HTR-8/SVneo (cell line): ENCODE measurements at places on chromosomes 2 and 18.

- no peak for DNase-seq
Observed at GRCh38 chr2:96163768-96164429, 18.7 kb upstream of the DUSP2 start.

DNA sequence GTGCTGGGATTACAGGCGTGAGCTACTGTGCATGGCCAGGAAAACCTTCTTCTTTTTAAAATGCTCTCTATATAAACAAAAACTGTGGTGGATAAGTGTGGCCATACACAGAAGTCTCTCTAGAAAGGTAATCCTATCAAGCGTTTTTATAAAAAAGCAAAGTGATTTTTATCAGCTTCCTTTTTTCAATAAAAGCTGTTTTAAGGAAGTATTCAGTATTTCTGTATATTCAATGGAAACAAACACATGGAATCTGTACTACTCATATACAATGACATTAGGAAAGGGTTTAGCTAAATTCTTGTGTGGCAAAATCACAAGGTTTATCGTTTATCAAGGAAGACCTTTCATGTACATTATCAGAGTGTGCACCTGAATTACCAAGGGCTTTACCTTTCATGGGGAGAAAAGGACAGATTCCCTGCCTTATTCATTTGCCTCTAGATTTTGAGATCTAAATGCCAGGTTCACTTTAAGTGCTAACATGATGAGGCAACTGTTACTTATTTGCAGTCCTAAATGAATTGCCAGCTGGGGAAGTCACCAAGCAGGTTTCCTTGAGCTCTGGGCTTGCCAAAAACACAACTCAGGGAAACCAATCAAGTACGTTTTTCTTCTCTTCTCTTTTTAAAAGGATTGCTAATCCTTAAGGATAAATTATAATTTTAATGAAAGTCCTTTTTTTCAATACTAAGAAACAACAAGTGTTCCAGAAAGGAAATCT is 70.8 kb downstream of the RTN4 start:
- DNase-seq = no peak

DNA sequence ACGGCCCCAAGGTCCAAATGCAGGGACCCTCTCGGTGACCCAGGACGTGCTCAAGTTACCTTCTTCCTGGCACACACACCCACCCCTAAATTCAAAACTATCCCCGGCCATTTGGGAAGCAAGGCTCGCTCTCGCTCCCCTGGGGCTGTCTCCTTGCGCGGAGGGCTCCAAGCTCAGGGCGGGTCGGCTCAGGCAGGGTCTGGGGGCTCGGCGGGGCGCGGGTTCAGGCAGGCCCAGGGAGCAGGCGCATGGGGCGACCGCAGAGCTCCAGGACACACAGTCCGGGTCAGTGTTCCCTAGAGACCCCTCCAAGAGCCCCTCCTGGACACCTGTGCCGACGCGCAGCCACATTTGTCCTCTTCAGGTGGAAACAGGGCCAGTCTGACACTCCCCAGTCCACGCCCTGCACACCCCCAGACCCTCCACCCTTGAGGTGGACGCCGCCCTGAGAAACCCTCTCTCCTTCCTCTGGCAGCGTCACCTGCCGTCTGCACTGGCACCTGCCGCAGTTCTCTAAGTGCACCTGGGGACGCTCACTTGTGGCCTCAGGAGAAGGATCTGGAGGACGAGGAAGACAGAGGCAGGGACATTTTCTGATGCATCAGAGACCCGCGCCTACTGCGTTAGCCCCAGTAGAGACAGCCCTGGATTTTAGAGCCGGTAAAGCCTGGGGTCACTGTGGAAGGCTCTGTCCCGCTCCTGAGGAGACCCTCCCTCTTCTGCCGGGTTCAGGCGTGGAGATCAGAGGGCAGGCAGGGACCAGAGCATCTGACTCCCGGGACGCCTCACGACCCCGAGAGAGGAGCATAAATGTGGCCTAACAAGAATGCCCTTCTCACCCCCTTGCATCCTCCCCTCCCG is 138.8 kb downstream of the TWIST2 start:
- no peak for DNase-seq

GRCh38 chr2:83784315-83784714 is 674.8 kb downstream of the SUCLG1 start:
- no peak for DNase-seq

DNA sequence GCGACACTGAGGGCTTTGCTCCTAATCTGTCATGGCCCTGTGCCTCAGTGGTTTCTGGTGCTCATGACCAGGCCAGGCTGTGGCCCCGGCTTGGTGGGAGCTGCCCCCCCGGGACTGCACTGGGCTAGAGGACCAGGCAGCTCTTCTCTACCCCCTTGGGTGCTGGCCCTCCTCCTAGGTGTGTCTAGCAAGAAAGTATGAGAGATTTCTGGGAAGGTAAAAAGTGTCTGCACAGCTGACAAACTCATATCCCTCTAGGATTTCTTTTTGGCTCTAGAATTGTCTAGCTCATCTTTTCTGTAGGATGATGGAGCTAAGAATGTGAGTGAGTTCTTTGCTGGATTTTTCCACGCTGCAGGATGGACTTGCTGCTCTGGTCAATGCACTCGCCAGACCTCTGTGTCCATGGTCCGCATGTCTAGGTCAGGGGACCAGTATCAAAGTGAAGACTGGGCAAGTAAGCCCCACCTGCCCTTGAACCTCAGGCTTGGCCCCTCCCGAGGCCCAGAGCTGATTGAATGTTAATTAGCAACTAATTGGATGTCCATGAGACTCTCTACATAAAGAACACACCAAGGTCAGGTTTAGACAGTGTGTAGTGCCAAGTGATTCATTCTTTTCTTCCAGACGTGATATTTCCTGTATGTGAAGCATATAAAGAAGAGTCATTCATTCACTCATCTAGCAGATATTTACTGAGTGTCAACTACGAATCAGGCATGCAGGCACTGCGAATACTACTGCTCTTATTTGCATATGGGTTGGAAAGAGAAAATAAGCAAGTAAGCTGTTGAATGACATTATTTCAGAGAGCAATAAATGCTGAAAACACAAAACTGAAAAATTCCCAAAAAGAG is 15.6 kb upstream of the PSD4 start:
- peak; percentile 30 for DNase-seq

GRCh38 chr2:75513616-75514170 is 47.0 kb downstream of the EVA1A start:
- DNase-seq = no peak

DNA sequence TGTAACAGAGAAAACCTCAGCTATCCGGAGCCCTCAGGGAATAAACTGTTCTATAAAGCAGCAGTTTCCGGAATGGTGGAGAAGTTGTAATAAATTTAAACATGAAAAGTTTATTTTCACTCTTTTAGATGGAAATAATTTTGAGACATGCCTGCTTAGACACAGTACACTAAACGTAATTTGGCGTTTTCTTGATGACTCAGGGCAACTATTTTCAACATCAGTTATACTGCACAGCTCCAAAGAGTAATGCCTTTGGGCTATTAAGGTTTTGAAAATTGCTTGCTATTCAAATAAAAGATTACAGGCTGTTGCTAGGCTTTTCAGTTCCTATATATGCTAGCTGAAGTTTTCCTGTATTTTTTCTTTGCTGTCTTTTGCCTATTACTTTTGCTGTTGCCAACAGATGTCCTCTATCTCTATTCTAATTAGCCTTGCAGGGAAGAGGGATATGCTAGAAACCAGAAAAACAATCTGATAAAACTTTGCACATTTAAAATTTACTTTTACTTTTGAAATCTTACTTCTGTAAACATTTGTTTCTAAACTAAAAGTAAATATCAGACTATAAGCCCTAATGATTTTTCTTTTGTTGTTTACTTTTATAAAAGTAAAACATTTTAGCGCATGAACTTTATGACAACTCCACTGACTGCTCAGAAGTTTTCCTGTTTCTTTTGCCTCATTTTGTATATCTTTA is 113.4 kb upstream of the WDSUB1 start:
- DNase-seq = no peak

- DNase-seq = no peak
Observed at GRCh38 chr2:36587101-36587500, 10.9 kb downstream of the FEZ2 start.

DNA sequence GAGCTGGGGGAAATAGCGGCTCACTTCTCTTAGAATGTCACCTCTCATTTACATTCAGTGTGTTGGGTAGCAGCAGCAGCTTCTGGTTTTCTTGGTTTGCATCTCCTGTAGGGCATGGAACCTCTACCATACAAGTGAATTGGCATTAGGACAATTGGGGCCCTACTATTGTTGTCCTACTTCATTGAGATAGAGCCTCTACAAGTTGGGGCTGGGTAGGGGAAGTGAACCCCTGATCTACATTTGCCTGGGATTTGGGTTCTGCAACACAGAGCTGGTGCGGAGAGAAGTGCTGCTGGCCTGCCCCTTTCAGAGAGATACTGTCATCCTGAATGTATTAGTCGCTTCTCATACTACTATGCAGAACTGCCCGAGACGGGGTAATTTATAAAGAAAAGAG is 391.6 kb upstream of the HS6ST1 start:
- DNase-seq = no peak

- no peak for DNase-seq
Observed at GRCh38 chr2:168107322-168107721, 140.1 kb downstream of the STK39 start.

DNA sequence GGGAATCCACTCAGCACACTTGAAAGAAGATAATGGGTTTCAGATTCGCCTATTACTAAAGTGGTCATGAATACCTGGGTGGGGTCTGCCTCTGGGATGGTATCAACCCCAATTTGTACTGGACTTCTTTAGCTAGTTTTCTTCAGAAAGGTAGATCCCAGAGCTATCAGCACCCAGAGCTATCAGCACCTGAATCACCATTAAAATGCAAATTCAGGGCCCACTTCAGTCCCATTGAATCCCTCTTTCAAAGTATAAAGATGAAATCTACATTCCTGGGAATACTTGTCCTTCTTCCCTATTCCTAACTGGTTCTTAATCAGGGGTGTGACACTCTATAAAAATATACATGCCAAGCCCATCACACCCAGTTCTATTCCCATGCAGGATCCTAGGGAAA is 914.3 kb downstream of the DCC start:
- DNase-seq = no peak

GRCh38 chr2:216130346-216130971 is 21.3 kb downstream of the XRCC5 start:
- no peak for DNase-seq

- no peak for DNase-seq
Observed at GRCh38 chr2:161138429-161138828, 21.8 kb upstream of the TANK start.

DNA sequence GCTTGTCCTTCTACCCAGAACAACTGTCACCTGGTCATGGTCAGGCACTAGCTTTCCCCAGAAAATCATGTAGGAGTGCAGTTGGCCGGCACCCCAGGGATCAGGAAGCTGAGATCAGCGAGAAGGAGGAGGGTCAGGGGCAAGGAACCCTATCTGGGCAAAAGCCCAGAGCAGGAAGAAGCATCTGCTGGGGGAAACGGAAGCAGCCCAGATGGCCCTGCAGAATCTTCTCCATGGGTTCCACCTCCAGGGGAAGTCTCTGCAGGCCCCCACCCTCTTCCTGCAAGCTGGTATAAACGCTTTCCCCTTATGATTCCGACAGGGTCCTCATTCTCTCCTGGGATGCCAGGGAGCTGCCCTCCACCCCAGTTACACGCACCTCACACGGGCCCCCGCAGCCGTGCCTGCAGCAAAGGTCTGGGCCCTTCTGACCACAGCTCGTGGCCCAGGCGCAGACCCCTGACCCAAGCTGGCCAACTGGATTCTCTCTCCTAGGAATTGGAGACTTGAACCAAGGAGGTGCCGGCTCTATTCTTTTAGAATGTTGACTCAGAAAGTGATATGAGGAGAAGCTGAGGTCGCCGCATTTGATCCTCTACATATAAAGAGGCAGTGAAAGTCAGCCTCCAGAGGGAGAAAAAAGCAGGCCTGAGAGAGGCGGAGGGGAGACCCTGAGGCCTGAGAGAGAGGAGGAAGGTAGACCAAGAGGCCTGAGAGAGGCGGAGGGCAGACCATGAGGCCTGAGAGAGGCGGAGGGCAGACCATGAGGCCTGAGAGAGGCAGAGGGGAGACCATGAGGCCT is 71.0 kb downstream of the STPG4 start:
- no peak for DNase-seq

- no peak for DNase-seq
Observed at GRCh38 chr2:104033399-104033798, 820.5 kb upstream of the POU3F3 start.

DNA sequence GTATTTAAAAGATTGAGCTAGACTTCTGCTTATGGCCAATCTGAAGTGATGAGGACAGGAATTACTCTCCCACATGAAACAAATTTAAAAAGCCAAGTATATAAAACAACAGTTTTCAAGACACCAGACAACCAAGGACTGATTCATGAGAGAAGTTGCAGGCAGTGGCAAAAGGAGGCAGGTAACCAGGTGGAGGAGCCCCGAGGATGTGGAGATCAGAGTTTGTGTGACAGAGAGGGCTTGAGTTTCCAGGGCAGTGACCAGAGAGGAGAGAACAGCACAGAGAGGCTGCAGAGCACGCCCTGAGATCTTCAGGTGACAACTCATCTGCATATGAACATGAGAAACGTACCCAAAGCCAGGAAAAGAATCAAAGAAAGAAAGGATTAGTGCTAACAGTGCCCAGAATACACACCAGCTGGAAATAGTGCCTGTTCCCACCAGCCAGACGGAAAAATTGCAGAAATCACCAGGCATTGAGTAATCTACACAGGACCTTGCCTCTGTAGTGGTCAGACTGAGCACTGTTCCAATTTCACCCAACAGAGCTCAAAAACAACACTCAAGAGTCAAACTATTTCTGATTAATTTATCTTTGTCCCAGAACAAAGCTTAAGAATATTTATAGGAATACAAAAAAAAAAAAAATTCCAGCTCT is 173.1 kb downstream of the SEPTIN10 start:
- no peak for DNase-seq
